ENCODE measurements at places on chromosomes 13 and 19.

- DNase-seq: no peak
These were observed 10.3 kb downstream of the DNAJB1 start for GRCh38 chr19:14507704-14508542.

DNA sequence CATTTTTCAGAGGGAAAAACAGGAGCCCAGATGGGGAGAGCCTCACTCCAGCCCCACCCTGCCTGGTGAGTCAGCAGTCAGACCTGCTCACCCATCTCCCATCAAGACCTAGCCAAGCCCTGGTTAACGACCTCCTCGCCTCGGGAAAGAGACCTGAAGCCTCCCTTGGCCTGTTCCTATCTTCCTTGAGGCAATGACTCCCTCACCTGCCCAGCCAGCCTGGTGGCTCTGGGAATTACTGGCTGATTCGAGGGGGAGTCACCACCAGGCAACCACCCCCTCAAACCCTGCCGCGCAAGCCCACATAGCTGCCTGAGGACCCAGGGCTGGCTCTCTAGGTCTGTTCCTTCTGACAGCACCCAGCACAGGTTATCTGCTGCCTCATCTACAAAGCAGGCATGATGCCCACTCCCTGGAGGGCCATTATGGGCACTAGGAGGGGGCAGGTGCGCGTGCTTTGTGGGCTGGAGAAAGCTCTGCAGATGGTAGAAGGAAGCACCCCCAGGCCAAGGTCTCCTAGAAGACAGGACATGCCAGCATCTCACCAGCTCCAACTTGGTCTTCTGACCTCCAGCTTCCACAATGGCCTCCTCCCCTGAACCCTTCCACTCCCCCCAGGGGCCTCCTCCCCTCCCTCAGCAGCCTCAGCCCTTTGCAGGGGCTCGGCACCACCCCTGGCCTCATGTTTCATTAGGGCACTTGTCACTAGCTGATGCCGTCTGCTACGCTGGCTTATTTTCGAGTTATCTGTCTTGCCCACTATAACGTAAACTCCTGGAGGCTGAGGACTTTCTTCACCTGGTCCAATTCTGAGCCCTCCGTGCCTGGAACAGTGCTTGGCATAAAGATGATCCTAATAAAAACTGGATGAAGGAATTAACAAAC, 10.4 kb downstream of the DEDD2 start:
- no peak for DNase-seq

DNA sequence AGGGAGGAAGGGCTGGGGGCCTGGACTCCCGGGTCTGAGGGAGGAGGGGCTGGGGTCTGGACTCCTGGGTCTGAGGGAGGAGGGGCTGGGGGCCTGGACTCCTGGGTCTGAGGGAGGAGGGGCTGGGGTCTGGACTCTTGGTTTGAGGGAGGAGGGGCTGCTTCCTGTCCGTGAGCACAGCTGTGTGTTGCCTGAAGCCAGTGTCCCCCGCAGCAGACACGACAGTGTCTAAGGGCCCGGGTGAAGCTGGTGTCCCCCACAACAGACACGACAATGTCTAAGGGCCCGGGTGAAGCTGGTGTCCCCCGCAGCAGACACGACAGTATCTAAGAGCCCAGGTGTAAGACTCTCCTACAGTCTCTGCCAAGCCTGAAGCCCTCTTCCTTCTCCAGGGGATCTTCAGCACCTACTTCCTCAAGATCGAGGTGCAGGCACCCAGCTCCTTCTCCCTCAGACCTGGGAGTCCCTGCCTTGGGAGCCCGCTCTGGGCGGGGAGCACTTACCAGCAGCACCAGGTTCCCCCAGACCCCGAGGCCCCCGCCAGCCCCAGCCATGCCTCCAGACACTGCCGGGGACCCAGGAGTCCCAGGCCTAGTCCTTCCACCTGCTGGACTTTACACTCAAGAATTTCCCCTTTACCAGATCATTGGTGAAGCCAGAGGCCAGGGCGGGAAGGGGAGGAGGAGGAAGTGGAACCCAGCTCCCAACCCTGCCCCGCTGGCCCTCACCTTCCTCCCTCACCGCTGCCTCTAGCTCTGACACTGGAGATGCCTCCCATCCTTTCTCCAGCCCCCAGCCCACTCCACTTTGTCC, at the start of gene PTPRH:
PTPRH (minus strand) TSS at position 622 of the 813 bp plus-strand sequence; CDS start at position 554, 68 bp downstream.
- DNase-seq: no peak

DNA sequence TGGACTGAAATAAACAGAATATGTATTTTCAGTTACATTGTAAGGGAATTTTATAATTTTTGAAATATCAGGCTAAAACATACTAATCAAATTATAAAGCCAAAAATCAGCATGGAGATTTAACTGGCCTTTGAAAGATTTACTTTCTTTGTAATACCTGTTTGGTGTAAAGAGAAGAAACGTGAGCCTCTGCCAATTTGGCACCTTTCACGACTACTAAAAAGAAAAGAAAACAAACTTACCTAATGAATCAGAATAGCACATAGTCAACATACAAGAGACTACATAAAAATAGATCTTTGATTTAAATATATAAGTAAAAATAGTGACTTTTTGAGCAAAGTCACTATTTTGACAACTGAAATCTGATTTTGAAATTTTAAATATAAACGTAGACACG, 87.4 kb downstream of the RBM26 start:
- DNase-seq: no peak

GRCh38 chr13:21101865-21102576, 40.6 kb upstream of the LATS2 start:
- no peak for DNase-seq

DNA sequence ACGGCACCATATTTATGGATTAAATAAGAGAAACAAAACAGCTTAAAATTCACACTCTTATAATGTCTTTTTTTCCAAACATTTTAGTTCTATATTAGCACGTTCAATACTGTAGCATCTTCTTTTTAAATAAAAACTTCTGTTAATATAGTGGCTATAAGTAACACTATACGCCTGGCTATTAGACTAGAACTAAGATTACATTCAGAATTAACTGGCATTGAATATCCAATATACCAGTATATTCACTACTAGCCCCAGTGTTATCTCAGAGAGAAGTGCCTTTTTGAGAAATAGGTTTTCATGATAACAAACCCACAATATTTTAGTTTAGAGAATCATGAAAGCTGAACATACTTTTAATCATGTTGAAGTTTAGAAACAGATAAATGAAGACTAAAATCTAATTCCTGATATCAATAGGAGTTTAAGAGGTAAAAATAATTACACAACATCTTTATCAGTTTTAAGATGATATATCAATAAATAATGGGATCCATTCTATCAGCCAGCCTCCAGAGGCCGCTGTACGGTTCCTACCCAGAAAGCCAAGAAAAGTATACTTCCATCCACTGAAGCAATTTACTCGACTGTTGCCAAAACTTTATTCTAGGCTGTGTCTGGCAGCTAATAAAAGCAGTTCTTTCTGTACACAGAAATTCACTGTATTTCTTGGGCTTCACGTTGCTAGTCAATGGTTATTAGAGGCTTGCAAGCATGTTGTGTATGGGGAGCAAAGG, 1113.4 kb upstream of the MIR17HG start:
- DNase-seq: no peak

DNA sequence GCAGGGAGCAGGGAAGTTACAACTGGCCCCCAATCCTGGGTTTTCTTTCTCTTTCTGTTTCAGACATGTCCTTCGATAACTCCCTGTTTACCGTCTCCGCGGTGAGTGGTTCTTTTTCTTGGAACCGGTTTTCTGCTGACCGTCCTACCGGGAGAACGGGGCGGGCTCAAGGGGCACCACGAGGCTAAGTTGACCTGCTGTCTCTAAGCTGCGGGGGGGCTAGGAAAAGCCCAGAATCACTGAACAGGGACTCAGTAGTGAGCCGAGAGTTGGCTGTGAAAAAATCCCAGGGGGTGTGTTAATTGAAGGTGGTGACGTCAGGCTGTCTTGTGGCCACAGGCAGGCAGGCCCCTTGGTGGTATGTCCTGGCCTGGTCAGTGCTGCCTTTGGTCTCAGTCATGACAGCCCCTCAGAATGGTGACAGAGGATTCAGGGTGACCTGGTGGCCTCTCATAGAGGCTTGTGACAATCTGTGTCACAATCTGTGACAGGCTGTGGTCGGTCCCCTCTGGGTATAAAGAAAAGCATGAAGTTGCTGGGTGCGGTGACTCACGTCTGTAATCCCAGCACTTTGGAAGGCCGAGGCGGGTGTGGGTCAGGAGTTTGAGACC, 8.1 kb upstream of the CARM1 start:
- no peak for DNase-seq

- no peak for DNase-seq
These were observed 8.9 kb downstream of the NDUFB7 start for GRCh38 chr19:14562660-14563589.

DNA sequence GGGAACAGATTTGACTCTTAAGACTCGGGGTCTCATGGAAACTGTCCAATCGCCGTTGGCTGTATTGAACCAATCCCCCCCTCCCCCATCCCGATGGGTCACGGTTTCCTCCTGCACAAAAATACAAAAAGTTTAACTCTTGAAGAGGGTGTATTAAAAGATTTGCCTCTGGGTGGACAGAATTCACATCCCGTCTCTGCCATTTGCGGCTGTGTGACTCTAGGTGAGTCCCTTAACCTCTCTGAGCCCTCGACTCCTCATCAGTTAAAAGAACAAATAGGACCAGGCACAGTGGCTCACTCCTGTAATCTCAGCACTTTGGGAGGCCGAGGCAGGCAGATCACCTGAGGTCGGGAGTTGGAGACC, 31.3 kb upstream of the FEM1A start:
- DNase-seq: no peak

- no peak for DNase-seq
These were observed 7.8 kb downstream of the CPB2 start for GRCh38 chr13:46097015-46097414.

GRCh38 chr19:6464070-6464873, at the start of gene CRB3:
Gene CRB3 (plus strand): TSS chr19:6464271. CDS start chr19:6464702, 431 bp downstream.
- DNase-seq: peak; percentile 58

- DNase-seq: no peak
These were observed 57.2 kb downstream of the WASF3 start for GRCh38 chr13:26614721-26615120.

DNA sequence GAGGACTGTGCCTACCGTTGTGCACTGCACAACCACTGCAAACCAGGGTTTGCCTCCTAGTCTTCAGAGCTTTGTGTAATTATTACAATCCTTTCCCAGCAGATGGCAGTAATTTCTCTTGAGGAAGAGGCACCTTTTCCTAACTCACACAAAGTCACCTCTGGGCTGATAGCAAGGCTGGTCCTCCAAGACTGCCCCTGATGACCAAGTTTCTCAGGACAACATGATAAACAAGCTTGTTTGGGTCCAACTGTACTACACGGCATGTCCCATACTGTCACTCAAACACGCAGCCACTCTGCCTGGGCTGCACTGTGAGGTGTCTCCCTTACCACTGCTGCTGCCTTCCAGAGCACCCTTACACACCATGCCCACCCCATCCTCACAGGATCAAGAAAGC, 39.3 kb downstream of the RFXAP start:
- DNase-seq: no peak

DNA sequence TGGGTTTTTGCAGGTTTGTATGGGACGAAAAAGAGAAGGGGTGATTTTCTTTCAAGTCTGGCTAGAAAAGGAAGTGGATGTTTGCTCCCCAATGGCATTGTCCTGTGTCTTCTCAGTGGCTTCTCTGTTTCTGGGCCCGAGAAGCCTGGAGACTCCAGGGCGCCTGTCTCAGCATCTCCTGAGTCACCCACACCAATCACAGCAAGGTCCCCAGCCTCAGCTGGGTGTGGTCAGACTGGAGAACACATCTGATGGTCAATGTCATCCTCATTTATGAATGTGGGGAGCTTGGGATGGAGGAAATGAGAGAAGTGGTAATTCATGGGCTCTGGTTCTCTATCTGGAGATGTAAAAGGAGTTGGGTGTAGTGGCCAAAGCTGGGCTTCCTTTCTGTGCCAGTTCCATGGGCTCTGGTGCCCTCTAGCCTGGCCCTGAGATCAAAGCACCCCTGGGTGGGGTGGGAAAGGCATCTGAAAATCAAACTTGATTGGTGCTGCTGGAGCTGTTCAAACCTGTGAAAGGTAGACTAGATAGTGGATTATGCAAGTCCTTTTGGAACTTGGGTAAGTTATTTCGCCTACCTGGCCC, 13.4 kb downstream of the RASL11A start:
- DNase-seq: no peak

GRCh38 chr19:13121551-13122274, 3.6 kb downstream of the NACC1 start:
- DNase-seq: no peak

GRCh38 chr13:92842145-92842544, 384.5 kb upstream of the GPC6 start:
- no peak for DNase-seq

DNA sequence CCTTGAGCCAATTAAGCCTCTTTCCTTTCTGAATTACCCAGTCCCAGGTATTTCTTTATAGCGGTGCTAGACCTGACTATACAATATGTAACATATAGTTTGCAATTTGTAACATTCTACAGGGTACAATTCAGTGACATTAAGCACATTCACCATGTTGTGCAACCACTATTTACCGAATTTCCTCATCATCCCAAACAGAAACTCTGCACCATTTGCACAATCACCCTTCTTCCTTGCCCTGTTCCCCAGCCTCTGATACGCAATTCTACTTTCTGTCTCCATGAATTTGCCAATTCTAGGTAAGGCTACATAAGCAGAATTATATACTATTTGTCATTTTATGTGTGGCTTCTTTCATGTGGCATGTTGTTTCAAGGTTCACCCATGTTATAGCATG, 13.7 kb upstream of the SIGLEC10 start:
- DNase-seq: no peak

DNA sequence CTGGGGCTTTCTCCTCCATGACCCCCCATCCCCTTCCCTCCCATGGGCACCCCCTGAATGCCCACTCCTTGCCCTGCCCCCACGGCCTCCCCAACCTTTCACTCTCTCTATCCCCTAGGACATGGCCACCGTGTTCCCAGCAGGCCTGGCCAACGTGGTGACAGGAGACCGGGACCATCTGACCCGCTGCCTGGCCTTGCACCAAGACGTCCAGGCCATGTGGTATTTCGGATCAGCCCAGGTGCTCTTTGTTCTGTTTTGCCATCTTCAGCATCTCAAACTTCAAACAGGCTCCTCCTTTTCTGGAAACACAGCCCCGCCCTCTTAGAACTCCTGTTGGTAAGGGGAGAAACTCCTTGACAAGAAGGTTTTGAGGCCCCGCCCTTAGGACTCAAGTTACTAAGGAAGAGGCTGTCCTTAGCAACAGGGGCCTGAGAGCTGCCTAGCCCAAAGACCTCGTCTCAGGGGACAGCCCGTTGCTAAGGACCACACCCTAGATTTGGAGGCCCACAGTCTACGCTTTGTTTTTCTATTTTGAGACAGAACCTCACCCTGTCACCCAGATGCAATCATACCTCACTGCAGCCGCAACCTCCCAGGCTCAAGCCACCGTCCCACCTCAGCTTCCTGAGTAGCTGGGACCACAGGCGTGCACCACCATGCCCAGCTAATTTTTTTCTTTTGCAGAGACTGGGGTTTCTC, 5.1 kb upstream of the FLT3LG start:
- peak; percentile 72 for DNase-seq
